ENCODE measurements at places on chromosomes 5 and 9.

DNA sequence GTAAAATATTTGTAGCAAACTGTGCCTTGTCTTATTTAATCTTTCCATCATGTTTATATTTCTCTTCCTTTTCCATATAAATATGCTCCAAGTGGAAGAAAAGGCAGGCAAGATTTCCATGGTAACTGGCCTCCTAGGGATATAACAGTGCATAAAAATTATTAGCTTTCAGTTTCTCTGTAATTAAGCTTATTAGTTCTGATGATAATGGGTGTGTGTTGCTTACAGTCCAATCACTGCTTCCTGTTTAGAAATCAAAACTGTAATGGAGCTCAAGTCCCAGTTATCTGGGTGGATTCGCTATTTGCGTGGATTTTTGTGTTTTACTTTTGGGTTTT lies 213.0 kb downstream of the PJA2 start:
- no peak for DNase-seq

DNA sequence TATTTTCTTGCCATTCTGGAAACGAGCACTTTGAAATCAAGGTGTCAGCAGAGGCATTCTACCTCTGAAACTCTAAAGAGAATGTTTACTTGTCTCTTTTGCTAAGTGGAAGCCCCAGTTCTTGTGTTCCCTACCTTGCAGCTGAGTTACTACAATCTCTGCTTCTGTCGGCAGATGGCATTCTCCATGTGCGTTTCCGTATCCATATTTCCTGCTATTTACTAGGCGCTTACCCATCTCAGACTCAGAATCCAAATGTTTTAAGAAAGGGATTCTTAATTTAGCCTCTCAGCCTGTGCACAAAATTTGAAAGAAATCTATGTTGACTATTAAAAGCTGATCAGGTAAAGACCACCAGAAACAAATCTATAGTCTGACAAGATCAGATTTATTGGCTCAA lies 221.3 kb upstream of the FTMT start:
- no peak for DNase-seq

GRCh38 chr5:67813877-67814539 lies 401.5 kb upstream of the PIK3R1 start:
- DNase-seq = no peak

DNA sequence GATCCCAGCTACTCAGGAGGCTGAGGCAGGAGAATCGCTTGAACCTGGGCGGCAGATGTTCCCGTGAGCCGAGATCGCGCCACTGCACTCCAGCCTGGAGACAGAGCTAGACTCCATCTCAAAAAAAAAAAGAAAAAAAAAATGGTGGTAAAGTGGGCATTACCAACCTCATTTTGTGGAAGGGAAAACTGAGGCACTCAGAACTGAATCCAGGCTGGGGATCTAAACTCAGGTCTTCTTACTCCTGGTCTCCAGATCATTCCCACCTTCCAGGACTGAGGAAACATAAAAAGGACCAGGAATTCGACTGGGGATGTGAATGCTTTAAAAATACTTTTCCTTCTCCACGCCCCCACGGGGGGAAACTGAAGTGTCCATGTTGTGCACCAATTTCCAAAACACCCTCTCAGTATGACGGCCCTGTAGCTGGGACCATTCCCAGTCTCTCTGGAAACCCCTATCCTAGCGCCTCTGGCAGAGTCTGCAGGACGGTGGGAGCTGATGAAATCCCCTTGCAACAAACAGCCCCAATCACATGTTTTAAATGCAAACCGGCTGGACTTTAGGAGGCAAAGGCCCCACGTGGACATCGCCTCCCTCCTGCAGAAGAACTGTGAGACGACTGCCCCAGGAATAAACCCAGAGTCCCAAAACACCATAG lies 8.9 kb upstream of the AKNA start:
- DNase-seq = no peak

GRCh38 chr5:73968729-73969128 lies 342.7 kb downstream of the ARHGEF28 start:
- no peak for DNase-seq

- no peak for DNase-seq
These were observed 62.3 kb upstream of the UBTD2 start for GRCh38 chr5:172345881-172346280.
